Daoy (cell line): ENCODE measurements at places on chromosomes 5 and 9. TPM values are rescaled to one million over a fixed set of nuclear protein-coding genes. Genes with fewer than 3 reads are reported as not detected.

PCDHGA6 gene
- total RNA-seq: 0.24 and 0.46 TPM in 2 replicates

TRAF1 gene
- 8.1 and 11.6 TPM in 2 replicates for total RNA-seq

ITGA2 gene
- total RNA-seq: 27.4 and 32.0 TPM in 2 replicates

ENTPD2 gene
- not detected in 2 replicates for total RNA-seq

PTGS1 gene
- total RNA-seq: 0.51 TPM in 1 of 2 replicates, not detected in the other

LCN15 gene
- not detected in 2 replicates for total RNA-seq

ZNF169 gene
- total RNA-seq: 1.1 and 1.9 TPM in 2 replicates

PAX5 gene
- under 0.01 and 0.17 TPM in 2 replicates for total RNA-seq

C9orf153 gene
- not detected in 2 replicates for total RNA-seq

SPATA31E1 gene
- total RNA-seq: not detected in 2 replicates

PHF24 gene
- 0.11 TPM in 1 of 2 replicates, not detected in the other for total RNA-seq

PCDHB16 gene
- 4.3 and 4.8 TPM in 2 replicates for total RNA-seq
